ENCODE measurements at places on chromosomes 7 and 10.
A peak's percentile ranks its signal among the peaks of the same experiment; 100 is the strongest.

DNA sequence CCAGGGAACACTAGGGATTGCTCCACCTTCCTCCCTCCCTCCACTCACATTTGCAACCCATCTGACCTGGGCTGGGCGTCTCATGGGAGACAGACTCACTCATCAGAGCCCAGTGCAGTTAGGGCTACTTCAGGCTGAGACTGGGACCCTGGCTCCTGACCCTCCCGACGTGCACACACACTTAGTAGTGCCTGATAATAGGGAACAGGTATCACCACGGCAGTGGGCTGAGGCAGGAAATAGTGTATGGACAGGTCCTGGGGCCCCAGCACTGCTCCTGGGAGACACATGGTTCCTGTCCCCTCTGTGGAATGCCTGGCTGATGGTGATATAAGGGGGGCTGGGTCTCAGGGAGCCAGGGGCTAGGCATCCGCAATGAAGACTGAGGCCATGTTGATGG is 14.3 kb downstream of the AQP1 start:
- peak; percentile 17 for DNase-seq

DNA sequence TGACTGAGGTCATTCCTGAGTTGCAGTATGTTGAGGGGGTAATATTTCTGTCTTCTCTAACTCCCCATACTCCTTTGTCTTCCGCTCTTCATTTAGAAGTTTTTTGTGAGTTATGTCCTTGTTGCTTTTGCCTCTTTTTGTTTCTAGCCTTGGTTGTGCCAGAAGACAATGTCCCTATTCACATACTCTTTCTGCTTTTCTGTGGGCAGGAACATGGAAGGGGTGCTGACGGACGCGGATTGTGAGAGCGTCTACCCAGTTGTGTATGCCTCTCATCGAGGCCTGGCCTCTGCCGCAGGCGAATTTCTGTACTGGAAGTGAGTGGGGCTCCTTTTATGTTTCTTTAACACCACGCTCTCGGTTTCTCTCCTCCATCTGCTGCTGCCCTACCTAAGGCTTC is 20.5 kb downstream of the STAG3 start:
- no peak for DNase-seq

- DNase-seq, result no peak
These were observed 15.9 kb downstream of the STK32C start for GRCh38 chr10:132291826-132292225.

DNA sequence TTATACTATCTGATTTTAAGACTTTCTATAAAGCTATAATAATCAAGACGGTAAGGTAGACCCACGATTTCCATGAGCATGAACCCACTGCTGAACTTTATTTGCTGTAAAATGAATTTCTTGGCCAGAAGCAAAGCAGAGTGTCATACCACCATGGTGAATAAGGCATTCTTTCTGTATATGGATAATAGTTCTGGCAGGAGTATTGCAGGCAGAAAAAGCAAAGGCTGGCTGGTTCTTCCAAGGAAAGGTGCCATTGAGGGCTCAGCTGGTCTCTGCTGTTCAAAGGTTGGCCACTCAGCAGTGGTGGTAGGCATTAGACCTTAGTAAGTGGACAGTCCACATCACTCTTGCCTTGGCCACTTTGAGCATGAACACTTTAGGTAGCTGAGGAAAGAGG is 104.1 kb upstream of the KCNMA1 start:
- DNase-seq, result no peak

- no peak for DNase-seq
These were observed 99.9 kb downstream of the ANK3 start for GRCh38 chr10:60289800-60290199.

- no peak for DNase-seq
These were observed 39.0 kb downstream of the SEM1 start for GRCh38 chr7:96670338-96671289.

DNA sequence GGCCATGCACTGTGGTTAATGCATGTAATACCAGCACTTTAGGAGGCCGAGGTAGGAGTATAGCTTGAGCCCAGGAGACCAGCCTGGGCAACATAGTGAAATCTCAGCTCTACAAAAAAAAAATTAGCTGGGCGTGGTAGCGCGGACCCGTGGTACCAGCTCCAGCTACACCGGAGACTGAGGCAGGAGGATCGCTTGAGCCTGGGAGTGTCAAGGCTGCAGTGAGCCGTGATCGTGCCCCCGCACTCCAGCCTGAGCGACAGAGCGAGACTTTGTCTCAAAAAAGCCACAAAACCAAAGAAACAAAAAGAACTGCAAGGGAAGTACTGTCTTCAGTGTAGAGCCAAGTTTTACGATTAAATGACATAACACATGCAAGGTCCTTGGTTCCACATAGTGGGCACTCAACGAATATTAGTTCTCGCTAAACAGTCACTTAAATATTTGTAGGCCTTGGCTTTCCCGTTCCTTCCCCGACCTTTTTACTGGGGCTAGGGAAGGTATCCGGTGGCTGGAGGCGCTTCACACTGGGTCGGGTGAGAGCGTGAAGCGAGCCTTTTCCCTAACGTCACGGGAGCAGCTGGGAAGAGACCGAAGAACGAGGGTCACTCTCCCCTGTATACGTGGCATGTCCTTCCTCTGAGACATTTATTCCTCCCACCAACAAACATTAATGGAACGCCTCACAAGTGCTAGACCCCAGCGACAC is 993 bp upstream of the SND1 start:
- no peak for DNase-seq

GRCh38 chr10:31912898-31913850 is 15.5 kb downstream of the ARHGAP12 start:
- DNase-seq, result no peak

DNA sequence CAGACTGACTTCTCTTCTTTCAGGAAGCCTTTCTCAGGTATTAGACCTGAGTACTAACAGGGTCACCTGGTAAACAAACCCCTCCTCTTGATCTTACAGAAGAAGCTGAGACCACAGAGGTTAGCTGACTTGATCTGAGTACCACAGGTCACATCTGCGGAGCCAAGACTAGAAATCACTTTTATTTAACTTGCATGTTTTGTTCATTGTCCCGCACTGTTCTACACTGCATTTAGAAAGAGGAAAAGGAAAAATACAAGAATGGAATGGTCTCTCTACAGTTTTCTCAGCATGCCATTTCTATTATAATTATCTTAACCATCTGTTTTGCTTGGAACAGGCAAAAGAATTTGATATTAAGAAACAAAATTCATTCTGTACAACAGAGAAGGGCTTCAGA is 245.6 kb upstream of the ETV1 start:
- DNase-seq, result no peak

GRCh38 chr7:106568680-106569499 is 92.1 kb downstream of the CCDC71L start:
- DNase-seq, result no peak

- no peak for DNase-seq
These were observed 317.1 kb upstream of the NPVF start for GRCh38 chr7:25545124-25546008.

DNA sequence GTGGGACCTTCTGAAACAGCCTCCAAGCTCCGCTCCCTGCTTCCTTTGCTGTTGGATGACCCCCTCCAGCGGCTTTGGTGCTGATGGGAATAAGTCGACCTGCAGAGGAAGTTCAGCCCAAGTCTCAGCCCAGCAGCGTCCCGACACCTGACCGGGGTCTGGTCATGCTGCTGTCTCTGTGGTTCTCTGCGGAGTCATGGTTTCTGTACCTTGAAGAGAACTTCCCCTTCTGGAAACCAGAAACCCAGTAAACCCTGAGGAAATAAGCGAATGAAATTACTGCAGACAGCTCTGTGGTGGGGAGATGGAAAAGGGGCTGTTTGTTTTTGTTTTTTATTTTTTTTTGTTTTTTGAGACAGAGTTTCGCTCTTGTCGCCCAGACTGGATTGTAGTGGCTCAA is 18.3 kb upstream of the ZNF12 start:
- DNase-seq, result no peak

DNA sequence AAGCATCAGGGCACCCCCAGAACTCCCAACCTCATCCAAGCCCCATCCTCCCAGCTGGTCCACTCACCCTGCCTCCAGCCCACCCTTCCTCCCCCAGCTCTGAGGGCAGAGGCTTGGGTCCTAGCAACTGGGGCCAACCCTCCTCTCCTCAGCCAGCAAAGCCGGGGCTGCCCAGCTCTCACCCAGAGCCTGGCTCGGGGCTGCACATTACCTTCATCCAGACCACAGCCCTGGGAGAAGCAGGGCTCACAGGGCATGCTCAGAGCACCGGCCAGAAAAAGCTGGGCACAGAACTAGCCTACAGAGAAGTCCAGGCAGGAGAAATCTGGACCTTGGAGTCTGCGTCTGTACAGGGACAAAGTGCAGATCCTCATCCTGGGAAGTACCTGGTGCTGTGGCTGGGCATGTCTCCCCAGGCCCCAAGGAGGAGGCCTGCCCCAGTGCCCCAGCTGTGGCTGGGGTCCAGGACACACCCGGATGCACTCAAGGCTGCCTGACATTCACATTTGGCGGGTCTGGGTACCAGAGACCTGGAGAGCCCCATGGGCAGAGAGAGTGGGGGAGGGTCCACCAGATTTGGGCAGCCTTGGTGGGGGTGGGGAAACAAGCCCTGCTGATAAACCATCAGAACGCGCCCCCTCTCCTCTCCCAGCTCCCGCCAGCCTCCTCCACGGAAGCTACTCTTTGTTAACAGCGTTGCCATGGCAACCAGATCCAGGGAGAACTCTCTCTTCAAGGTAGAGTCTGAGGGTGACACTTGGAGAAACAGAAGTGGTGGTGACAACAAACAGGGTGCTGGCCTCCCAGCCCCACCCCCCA is 5.1 kb downstream of the RASGEF1A start:
- no peak for DNase-seq

- DNase-seq, result no peak
These were observed 89.9 kb downstream of the REEP3 start for GRCh38 chr10:63611078-63611477.

DNA sequence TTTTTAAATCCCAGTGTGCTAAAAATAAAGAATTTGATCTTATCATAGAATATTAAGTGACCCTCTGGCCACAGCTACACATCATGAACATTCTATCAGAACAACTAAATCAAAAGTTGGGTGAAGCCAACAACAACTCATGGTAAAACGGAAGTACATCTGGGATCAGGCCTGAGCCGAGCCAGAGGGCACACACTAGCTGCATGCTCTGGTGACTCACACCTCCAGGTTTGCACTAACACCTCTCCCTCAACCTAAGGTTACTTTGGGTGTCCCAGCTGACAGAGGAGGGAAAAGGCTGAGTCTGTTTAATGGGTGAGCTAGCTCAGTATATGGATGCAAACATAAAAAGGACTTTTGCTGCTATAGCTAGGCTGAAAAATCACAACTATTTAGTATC is 281.6 kb downstream of the HGF start:
- no peak for DNase-seq

DNA sequence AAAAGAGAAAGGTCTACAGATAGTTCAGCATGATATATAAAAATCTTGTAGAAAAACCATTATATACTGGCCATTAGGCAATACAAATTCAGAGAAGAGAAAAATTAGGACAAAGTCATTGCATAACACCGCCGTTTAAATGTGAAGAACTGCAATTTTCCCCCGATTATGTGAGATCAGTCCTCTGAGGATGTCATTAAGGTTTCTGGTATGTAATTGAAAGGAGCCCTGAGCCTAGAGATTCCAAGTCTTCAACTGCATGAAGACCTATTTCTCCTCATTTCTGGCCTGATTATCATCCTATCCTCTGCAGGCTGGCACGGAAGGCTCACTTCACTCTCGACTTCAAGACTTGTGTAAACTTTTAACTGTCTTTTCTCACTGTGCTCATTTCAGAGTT is 395.3 kb downstream of the GALNT17 start:
- DNase-seq, result no peak

GRCh38 chr10:76769161-76769560 is 868.4 kb downstream of the KCNMA1 start:
- DNase-seq, result no peak

DNA sequence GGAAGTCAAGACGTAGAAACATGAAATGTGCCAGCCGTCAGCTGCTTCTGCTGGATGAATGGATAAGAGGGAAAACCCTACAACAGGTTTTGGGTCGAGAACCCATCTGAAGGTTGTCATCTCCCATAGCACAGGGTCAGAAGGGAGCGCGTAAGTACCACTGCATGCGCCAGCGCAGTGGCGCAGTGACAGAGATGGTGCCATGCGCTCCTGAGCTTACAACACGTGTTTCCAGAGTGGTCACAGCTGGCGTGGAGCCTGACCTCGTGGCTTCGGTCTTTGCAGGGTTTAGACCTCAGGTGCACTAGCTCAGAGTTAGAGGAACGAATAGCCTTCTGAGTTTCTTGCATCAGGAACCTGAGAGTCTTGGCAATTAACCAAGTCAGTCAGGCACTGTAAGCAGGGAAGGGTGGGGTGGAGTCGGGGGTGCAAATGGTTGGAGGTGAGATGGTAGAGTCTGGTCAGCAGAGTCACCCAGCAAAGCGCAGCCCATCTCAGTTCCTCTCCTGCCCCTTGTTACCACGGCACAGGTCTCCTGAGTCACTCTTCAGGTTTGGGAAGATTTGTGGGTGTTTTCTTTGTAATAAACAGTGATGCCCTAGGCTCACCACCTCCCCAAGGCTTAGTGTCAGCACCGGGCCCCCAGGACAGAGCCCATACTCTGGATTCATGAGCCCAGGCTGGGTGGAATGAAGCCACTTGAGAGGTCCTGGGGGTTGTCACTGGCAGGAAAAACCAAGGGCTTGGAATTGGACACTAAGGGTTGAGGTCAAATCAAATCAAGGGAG is 84.1 kb upstream of the PPIF start:
- no peak for DNase-seq

GRCh38 chr7:4814433-4814832 is 39.0 kb downstream of the AP5Z1 start:
- DNase-seq, result no peak

GRCh38 chr10:24012249-24012803 is 196.6 kb upstream of the KIAA1217 start:
- DNase-seq, result no peak

DNA sequence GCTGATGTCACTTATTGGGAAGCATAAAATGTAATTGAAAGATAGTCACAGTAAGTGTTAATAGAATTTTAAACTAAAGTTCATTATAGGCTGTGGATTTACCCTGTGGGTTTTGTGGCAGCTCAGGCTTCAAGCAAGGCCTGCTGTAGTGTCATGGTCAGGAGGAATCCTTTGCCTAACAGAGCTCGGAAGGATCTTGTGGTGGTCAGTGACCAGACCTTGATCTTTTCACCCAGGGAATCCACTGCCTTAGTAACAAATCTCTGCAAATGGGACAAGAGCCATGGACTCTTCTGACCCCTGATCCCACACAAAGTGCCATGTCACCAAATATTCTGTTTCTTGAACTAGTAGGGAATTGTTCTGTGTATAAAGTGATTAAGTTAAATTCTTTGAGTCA is 20.6 kb upstream of the HDAC9 start:
- DNase-seq, result no peak

- no peak for DNase-seq
These were observed 254.9 kb downstream of the KIAA1217 start for GRCh38 chr10:24463611-24464426.

DNA sequence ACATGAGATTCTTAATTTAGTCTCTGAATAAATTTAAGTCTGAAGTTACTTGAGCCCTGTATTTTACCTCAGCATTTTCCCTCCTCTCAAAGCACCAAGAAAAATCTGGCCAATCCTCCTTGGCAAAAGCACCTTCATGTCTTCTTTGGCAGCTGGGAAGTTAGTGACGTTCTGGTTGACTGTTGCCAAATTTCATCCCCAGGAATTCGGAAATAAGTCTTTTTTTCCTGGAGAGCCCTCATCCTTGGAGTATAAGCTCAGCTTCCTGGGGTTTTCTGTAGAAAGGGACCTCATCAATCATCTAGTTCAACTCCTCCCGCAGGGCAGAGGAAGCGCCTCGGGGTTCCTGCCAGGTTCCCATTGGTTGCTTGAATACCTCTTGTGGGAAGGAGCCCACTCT is 377.6 kb downstream of the PHTF2 start:
- no peak for DNase-seq

GRCh38 chr7:84274029-84274638 is 79.5 kb upstream of the SEMA3A start:
- no peak for DNase-seq

- peak; percentile 70 for DNase-seq
These were observed 29.0 kb downstream of the AGAP3 start for GRCh38 chr7:151115121-151115835.

Data from activated CD8-positive, alpha-beta memory T cell treated with anti-CD3 and anti-CD28 coated beads, Interleukin-2, amount 50 U/mL, for 48 hours (primary cell).